Stimulated activated CD8-positive, alpha-beta memory T cell treated with anti-CD3 and anti-CD28 coated beads, Interleukin-4, amount 100 ng/mL, for 4 hours (primary cell): ENCODE measurements at places on chromosomes 3 and 15.

DNA sequence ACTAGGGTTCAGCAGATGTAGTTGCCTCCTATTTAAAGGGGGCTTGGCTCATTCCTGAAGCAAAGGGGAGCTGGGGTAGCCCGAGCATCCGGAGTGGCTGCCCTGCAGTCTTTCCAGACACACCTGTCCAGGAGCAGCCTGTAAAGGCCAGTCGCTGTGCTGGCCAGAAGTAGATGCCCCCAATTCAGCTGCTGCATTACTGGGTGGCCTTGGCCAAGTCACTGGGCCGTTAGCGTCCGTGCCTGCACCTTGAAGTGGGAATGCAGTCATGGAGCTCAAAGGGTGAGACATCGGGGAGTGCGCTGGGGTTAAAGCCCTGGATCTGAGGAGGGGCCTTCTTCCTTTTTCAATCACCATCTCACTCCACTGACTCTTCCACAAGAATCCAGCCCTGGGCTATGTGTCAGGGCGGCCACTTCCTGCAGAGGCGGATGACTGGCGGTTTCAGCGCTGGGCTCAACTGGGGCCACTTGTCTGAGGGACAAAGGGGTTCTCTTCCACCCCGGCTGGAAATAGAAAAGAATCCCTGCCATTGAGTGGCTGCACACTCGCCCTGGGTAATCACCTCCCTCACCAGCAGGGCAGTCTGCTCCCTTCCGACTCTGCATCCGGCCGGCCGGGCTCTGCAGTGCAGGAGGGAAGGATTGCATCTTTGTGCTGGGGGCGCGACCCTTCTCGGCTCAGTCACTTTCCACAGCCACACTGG, 11.8 kb downstream of the ALDH1A3 start:
- DNase-seq: no peak

GRCh38 chr15:27418726-27419125, 447.7 kb downstream of the GABRG3 start:
- DNase-seq: no peak

DNA sequence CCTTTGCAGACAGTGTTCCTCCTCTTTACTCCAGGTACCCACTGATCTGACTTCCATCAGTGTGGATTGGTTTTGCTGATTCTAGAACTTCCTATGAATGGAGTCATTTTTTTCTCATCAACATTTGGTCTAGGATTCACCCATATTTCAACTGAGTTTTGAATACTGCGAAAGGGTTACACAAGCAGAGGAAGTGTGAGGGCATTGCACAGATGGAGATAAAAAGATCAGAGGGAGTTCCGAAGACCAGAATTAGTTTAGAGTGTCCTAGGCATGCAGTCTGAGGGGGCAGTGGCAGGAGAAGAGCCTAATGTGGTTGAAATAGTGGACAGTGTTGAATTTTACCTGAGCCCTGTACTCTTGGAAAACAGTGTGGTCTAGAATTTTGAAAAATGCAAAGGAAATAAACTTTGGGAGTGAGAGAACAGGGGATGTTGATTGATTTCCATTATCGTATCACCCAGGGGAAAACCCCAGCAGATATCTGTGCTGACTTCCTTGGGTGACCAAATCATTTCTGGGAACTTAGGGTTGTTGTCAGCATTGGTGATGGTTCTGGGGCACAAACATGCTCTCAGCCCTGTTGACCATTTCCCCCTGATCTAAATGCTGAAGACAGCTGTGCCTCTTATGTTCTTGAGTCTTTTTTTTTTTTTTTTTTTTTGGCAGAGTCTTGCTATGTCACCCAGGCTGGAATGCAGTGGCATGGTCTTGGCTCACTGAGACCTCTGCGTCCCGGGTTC, 327.4 kb upstream of the LRRFIP2 start:
- no peak for DNase-seq

- DNase-seq: no peak
These were observed 30.2 kb downstream of the NR2F2 start for GRCh38 chr15:96360581-96361308.

DNA sequence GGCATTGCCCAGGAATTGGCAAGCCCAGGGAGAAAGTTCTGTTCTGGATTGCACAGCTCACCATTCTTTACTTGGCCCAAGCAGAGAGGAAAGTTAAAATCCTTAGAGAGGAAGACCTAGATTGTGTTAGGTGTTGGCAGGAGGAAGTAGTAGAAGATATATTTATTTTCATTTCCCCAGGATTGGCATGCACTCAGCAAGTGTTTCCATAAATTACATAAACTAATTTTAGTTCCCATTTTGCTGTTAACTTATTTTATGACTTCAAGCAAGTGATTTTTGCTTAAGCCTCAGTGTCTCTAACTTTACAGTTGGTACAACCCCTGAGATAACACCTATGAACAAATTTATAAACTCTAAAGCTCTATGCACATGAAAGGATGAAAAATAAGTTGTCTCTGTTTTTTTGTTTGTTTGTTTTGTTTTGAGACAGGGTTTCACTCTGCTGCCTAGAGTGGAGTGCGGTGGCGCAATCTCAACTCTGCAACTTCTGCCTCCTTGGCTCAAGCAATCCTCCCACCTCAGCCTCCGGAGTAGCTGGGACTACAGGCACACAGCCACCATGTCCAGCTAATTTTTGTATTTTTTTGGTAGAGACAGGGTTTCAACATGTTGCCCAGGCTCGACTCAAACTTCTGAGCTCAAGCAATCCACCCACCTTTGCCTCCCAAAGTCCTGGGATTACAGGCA, 31.2 kb upstream of the TOP2B start:
- no peak for DNase-seq

GRCh38 chr3:119322021-119322834, 28.0 kb downstream of the ARHGAP31 start:
- DNase-seq: no peak

DNA sequence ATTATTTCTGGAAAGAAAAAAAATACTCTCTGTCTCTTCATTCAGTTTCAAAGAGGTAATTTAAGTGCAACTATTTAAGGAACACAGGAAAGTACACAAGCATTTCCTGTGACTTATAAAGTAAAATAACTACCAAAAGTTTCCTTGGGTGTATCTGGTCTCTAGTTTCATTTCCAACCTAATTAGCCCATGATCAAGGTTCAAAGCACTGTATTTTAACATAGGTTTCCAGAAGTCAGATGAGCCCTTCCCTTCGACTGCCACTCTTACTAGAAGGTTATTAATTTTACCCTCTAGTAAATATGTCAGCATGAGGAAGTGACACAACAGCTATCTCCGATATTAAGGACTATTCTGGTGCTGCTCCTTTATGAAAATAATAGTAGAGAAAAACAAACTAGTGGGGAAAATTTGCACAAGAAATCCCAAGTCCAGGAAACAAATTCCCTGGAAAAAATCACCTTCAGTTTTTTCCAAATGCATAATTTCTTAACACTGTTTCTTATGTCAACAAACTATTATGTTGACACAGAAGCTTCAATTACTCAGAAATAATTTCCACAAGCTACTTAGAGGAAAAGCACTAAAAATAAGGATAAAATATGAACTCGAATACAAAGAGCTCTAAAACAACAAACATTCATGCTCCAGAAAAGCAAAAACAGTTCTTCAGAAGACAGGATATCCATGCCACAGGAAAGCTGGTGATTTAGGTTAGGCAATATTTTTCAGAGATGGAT, 35.3 kb downstream of the CCPG1 start:
- no peak for DNase-seq

DNA sequence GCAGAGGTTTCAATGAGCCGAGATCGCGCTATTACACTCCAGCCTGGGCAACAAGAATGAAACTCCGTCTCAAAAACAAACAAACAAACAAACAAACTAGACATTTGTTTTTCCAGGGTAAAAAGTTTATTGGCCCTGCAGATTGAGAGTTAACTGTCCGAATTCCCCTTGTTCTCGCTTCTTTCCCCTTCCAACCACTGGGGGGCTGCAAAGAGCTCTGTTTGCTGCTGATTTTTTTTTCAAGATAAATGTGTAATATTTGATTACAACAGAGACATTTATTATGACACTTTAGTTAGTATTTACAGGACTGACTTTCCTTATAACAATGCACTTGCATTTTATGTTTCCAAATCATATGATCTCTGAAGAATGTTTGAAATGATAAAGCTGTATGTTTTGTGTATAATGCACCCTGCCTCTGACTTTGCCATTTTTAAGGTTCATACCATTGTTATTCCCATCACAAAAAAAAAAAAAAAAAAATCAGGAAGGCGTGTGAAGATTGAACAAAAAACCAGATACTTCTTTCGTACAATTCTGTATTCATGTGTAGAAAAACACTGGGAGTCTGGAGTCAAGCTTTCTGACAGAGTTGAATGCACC, 2.8 kb downstream of the CLSTN2 start:
- DNase-seq: no peak
